ENCODE measurements at places on chromosomes 1 and 21.

GRCh38 chr21:33478935-33479678, 667 bp downstream of the TMEM50B start:
- peak; percentile 64 for DNase-seq

DNA sequence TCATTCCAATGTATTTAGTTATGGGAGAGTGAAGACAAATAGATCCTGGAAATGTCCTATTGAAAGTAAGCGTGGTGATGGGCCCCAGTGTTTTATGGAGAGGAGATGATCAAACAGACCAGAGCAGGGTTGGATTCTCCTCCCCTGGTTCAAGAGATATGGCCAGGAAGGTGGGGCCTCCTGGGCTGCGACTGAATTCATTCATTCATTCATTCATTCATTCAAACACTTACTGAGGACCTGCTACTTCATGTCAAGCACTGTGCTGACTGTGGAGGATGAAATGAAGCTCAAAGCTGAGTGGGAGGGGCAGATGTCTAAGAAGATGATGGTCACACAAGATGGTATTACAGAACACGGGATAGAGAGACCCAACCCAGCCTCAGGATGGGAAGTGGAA, 71.5 kb upstream of the TNR start:
- DNase-seq = no peak

DNA sequence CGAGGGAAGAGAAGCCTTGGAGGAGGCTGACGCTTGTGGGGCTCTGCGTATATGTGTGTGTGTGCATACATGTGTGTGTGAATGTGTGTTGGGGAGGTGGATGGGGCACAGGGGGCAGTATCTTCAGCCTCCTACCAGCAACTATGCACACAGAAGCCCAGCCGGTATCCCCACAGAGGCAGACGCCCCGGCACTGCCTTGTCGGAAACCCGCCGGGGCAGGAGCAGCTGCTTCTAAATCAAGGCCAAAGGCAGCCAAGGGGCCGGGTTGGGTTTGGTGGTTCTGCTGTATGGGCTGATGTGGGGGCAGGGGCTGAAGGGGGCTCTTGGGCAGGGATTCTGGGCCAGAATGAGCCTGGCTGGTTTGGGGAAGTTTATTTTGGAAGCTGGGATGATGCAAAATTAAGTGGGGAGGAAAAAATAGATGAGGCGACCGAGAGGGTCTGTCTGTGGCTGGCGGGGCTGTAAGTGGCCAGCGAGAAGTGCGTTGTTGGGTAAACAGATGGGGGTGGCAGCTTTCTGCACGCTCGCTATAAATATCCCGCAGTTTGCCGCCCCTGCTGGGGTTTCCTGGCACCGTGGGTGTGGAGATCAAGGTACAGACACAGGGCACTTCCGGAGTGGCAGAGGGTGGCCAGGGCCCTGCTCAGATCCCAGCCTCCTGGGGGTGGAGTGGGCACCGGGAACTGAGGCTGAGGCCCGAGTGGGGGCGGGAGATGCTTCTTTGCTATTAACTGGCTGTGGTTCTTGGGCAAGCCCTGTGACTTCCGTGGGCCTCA, 11.0 kb upstream of the WNT4 start:
- DNase-seq = no peak

GRCh38 chr21:28671549-28672195, 321.0 kb downstream of the LTN1 start:
- no peak for DNase-seq

DNA sequence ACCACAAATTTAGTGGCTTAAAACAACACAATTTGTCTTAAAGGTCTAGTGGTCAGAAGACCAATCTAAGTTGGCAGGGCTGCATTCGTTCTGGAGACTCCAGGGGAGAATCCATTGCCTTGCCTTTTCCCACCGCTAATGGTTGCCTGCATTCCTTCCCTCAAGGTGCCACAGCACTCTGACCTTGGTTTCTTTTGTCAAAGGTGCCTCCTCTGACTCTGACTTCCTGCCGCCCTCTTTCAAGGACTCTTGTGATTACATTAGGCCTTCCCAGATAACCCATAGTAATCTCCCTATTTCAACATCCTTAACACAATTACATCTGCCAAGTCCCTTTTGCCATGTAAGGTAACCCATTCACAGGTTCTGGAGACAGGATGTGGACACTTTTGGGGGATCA, 145.3 kb downstream of the S1PR1 start:
- no peak for DNase-seq

All from activated CD4-positive, alpha-beta T cell treated with anti-CD3 and anti-CD28 coated beads for 36 hours (primary cell).